ENCODE measurements at places on chromosomes 1 and 21.

GRCh38 chr1:15350551-15351200 is 59.0 kb upstream of the EFHD2 start:
- DNase-seq = no peak

DNA sequence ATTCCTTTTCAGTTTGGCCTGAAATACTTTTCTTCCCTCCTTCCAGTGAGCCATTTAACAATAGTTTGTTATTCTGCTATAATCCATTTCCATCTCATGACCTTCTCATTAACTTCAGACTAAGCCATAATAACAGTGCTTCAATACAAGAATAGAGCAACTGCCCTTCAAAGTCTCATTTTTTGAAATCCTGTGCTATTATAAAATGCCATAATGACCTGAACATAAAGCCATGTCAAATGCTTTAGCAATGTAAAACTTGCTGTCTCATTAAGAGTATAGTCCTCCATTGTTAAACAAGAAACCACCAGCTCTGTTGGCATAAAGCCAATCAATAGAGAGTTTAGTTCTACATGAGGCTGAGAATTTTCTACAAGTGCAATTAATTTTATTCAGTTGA is 9.6 kb upstream of the PIGK start:
- DNase-seq = no peak

DNA sequence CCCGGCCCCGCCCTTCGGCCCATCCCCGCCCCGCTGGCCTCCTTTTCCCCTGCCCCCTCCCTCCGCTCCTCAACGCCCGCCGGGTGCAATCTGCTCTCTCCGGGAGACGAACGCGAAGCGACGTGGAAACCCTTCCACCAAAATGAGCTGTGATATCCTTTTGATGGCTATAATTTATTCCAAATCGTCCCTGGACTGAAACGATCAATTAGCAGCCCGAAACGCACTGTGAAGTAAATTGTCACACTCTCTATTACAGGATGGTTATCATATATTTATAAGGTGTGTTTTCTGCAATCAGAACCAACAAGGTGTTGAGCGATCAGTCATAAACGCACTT is 134.6 kb upstream of the BARHL2 start:
- DNase-seq = peak; percentile 33

- DNase-seq = no peak
Observed at GRCh38 chr1:2804628-2805351, 3.3 kb upstream of the TTC34 start.

DNA sequence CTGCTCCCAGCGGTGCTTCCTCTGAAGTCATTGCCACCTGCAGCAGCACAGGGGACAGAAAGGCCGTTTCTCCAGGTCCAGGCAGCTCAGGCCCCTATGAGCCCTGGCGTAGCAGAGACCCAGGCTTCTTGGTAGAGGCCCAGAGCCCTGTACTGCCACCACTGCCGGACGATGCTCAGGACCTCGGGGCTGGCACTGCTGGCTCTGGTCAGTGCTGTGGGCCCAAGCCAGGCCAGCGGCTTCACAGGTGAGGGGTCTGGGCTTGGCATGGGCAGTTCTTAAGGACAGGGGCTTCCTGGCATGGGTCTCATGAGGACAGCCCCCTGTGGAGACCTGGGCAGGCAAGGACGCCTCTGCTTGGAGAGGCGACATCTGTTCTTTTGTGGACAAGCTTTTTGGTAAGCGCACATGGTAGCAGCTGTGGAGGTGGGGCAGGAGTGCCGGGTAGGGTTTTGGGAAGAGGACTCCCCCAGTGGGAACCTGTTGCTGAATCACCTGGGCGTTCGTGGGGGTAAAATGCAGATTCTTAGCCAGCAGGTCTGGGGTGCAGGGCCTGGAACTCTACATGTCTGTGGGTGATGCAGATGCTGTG is at the start of gene UMODL1:
Gene UMODL1, plus strand, starts transcription at position 172 of the 592 bp plus-strand sequence. Its CDS starts 0 bp downstream, at position 172.
- no peak for DNase-seq

DNA sequence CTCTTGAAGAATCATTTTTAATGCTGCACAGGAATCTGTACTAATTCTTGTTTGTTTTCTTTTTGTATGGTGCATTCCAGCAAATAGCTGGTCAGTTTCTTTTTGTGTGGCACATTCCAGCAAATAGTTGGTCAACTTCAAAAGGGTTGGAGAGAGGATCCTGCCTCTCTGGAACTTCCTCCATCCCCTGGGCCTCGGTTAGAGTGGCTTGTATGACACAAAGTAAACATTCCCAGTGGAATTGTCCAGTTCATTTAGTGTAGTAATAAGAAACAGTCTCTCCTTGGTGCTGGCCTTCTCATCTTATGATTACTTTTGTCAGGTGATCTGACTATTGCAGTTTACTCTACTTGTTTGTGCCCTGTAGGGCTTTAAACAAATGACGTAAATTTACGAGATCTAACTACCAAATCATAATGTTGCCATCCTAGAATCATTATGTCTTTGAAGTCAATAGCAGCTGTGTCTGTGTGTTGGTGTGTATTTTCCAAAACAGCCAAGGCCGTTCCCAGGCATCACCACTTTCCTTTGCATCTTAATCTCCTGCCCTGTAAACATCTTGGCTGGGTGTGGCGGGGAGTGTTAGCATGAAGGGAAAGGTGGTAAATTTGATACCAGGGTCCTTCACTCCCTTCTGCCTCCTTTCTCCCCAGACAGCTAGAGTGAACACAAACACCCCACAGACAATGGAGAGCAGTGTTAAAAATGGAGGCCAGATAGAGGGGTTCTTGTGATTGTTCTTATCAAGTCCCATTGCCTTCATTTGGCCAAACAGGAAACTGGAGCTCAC is 77.9 kb downstream of the CDC7 start:
- no peak for DNase-seq

DNA sequence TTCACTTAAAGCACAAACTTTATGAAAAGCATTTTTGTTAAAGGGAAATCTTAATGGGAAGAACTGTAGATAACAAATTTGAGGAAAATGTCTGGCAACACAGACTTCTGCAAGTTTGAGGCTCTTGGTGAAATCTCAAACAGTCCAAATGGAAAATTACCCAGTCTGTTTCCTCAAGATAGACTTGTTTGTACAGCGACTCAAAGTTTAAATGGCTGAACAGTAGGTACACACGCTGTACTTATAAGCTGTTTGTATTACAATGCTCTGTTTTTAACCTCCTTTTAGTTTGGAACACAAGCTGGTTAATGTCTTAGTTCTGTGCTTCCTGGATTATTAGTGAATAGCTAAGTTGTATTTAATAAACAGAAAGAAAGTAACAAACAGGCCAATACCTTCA is 217.1 kb downstream of the NFIA start:
- DNase-seq = no peak

- DNase-seq = no peak
Observed at GRCh38 chr1:66048011-66048410, 255.3 kb downstream of the PDE4B start.

DNA sequence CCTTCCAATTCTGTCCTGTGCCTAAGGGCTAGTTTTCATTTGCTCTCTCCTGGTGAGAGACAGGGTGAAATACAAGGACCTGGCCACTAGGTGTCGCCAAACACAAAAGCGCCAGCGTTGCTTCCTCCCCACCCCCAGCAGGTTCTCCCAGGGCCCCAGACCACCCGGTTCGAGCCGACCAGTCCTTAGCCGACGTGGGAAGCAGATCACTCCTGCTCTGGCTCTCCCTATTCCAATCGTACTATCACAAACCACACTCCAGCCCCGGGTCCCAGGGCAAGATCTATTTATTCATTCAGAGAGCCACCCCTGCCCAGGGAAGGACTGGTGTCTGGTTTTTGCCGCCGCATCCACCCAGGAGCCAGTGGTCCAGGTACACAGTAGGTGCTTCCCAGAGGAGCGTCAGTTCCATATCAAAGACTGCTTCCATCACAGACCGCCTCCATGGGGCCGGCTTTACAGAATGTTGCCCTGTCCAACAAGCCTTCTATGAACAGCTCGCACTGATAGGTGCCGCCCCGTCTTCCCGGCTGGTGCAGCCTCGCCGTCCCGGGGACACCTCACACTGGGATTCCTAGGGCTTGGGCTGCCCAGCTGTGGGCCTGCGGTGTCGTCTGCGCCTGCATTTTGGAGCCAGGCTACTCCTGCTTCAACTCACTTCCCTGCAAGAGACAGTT is 35.0 kb downstream of the CTNNBIP1 start:
- DNase-seq = peak; percentile 14

DNA sequence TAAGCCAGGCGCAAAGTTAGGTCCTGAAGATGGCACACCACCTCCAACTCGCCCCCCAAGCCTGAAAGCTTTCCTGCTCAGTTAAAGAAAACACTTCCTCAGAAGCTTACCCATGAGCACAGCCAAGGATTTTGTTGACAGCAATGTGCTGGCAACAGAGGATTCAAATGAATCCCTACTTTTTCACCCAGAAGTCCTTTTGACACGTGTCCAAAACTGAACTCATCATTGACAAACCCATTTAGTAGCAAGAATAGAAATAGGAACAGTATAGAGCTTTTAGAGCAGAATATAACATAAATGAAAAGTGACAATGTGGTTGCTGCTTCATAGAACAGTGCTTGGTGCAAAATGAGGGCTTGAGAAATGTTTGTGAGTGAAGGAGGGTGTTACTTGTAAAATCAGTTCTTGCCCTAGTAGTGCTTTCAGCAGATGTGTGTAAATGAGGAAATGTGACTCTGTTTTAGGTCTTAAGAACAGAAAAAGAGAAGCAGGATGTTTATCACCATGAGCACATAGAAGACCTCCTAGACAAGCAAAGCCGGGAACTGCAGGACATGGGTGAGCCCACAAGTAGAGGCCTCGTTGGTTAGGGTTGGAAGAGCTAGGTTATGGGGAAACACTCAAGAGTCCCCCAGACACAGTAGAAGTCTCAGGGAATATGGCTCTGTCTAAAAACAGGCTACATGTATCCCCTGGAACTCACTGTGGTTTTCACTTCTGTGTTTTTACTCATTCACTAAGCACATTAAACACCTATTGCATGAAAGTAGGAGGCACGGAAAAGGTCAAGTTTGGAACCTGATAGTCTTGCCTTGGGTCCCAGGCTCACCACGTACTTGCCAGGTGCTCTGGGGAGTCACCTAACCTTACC is 48.6 kb upstream of the TMEM125 start:
- no peak for DNase-seq

GRCh38 chr1:33758698-33759097 is 105.2 kb upstream of the HMGB4 start:
- DNase-seq = no peak

- no peak for DNase-seq
Observed at GRCh38 chr1:183841950-183842794, 37.3 kb downstream of the RGL1 start.

GRCh38 chr1:200671235-200671786 is 1.6 kb upstream of the DDX59 start:
- no peak for DNase-seq

- DNase-seq = no peak
Observed at GRCh38 chr1:116335850-116336624, 37.0 kb upstream of the ATP1A1 start.

DNA sequence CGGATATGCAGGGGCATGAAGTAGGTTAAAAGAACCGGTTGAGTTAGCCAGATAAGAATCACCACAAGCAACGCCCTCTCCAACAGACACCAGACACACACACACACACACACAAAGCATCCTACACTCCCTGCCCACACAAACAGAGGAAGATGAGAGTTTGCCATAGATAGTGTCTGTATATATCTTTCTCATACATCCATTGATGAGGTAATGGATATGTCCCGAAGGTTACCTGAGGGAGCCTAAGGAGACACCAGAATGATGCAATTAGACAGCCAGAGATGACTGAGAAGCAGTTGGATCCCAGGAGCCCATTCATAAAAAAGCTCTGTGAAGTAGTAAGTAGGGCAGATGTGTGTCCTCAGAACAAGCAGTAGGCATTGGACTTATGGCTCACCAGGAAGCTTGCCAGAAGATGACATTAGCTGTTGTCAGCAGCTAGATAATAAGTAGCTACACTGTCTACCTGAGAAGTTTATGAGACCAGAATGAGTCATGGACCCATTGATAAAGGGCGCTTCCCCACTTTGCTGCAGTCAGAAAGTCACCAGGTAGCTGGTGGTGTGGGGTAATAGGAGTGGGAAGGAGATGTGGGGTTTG is 247.0 kb downstream of the KCNT2 start:
- no peak for DNase-seq

DNA sequence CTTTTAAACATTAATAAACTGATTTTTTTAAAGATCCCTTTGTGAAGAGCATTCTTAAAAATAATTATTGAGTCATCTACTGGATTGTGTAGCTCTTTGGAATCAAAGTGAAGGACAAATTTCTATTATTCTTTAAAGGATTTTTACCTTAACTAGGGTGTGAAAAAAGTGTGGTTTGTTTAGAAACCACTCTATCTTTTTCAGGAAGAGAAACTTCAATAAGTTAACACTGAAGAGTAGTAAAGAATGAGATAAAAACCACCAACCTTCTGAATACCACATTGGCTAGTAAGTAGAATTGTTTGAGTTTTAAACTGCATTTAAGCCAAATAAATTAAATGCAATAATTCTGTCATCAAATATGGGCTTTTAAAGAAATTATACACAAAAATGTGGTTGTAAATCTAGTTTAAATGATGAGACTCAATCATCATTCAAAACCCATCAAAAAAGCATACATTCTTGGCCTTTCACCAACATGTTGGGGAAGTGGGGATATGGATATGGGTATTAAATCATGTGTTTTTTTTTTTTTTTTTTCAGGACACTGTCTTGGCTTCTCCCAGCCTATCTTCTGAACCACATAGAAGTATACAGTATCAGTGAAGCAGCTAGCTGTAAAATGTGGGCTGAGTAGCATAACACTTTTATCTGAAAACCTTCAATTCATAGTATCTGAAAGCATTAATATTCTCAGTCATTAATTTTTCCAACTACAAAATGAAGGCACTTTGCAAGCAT is 4.8 kb downstream of the S1PR1 start:
- DNase-seq = no peak

DNA sequence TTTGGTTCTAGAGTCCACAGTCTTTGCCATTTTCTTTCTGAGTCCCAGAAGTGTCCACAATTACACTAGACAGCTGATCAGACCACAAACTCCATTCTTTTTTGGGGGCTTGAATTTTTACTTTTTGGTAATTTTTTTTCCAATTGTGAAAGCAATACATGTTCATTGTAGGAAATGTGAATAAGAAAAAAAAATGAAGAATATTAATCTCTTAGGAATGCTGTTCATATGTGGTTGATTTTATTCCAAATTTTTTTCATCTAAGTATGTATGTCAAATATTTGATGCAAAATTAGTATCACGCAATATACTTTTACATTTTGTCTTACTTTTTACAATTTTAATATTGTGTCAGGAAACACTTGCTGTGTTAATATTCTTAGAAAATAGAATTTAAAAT is 76.4 kb upstream of the ETS2 start:
- no peak for DNase-seq

- no peak for DNase-seq
Observed at GRCh38 chr1:1291023-1291528, 10.8 kb downstream of the SCNN1D start.
